SIG-M5 (cell line): ENCODE measurements at places on chromosomes 7 and 10.
A peak's percentile ranks its signal among the peaks of the same experiment; 100 is the strongest.

- DNase-seq = no peak
Measured at GRCh38 chr7:66937940-66938339, 16.9 kb downstream of the TMEM248 start.

GRCh38 chr10:124144536-124144935, 51.1 kb upstream of the CHST15 start:
- no peak for DNase-seq

- DNase-seq = no peak
Measured at GRCh38 chr7:44750424-44750823, 1.8 kb downstream of the ZMIZ2 start.

- DNase-seq = no peak
Measured at GRCh38 chr7:76338298-76339084, 20.3 kb downstream of the YWHAG start.

GRCh38 chr10:70552586-70552985, 50.0 kb downstream of the PRF1 start:
- DNase-seq = no peak

DNA sequence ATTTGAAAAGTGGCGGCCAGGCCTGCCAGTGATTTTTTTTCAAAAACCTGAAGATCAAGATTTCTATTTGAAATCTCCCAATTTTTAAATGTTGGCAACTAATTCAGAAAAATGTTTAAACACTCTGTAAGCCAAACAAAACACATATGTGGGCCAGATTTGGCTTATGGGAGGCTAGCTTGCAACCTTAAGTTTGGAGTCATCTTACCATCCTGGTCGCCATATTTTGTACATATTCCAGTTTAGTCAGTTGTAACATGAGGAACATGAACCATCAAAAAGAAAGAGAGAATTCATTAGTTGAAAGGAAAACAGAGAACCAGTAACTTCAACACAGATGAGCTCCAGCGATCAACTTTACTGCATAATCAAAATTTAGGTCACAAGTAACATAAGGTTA, 115.4 kb downstream of the TMEM26 start:
- no peak for DNase-seq

- no peak for DNase-seq
Measured at GRCh38 chr7:108143658-108144420, 13.7 kb upstream of the LAMB4 start.

DNA sequence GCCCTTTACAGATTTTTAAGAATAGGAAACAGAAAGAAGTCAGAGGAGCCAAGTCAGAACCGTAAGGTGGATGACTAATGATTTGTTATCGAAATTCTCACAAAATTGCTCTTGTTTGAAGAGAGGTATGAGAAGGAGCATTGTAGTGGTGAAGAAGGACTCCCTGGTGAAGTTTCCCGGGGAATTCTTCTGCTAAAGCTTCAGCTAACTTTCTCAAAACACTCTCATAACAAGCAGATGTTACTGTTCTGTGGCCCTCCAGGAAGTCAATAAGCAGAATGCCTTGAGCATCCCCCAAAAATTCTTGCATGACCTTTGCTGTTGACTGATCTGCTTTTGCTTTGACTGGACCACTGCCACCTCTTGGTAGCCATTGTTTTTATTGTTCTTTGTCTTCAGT, 152.9 kb downstream of the HGF start:
- DNase-seq = no peak

DNA sequence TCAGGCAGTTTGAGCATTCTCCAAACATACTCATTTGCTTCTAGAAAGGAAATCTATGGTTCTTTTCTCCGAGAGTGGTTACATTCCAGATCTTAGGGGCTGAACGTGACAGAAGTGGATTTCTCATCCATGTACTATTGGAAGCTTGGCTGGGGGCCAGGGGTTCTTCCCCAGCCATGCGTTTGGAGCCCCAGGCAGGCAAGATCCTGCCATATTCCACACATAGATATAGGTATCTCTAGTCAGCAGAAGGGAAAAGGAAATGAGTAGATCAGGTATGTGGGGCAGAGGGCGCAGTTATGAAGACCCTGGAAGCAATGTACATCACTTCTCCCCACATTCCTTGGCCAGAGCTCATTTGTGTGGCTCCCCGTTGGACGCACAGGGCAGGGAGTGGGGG, 299.8 kb downstream of the CCDC3 start:
- DNase-seq = no peak

DNA sequence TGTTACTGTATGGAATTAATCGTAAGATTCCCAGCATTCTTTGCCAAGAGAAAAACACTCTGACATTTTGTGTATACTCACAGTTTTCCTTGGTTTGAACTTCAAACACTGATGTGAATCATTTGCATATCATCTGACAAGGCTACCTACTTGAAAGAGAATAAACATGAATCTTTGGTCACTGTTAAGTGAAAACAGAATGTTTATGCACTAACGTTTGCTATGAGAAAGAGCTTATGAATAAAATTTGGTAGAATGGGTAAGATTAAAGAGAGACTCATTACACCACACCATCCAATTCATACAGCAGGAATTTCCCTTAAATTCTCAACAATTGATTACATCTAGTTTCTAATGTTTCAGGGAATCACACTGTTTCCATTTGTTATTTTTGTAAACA, 46.6 kb downstream of the MACC1 start:
- DNase-seq = no peak

DNA sequence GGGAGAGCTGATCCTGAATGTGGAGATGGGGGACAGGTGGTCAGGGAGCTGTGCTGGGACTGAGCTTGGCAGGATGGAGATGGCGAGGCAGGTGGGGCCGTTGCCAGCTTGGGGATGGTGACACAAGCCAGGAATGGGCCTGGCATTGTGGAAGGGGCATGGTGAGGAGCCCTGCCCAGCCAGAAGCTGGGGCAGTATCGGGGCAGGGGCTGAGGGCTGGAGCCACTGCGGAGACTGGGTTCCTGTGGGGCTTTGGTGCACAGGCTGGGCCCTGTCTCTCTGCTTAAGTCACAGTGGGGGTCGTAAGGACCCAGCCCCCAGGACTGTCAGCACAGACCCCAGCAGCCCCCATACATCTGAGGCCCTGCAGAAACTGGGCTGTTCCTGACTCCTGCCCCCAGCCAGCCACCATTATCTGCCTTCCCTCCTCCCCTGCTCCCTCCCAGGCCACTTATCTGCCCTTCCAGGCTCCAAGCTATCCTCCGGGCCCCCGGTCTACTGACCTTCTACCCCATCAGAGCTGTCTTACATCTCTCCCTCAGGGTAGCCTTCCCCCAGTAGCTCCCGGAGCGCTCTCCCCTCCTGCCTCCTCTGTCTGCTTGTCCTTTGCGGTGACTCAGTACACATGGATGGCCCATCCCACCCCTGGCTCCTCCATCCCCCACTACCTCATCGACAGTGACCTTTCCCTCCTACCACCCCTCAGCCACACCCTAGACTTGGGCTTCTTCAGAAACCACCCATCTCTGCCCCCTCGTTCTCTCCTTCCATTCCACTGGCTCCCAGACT, 44.2 kb downstream of the PPIF start:
- no peak for DNase-seq

DNA sequence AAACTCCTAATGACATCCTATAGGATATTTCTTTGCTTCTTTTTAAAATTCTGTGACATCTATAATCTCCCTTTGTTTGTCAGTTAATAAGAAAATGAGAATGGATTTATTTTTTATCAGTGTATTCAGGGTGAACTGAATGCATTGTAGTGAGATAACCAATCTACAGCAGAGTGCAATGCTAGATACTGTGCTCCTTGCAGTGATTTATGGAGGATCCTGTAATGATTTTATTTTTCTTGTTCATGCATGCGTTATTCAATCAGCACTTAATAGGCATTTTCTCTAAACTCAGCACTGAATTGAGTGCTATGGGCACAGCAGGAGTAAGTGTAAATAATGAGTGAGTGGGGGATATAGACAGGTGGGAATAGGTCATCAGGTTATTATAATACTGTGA, 253.9 kb downstream of the CDK14 start:
- no peak for DNase-seq

GRCh38 chr10:102835007-102835482, 2.2 kb downstream of the CYP17A1 start:
- no peak for DNase-seq

DNA sequence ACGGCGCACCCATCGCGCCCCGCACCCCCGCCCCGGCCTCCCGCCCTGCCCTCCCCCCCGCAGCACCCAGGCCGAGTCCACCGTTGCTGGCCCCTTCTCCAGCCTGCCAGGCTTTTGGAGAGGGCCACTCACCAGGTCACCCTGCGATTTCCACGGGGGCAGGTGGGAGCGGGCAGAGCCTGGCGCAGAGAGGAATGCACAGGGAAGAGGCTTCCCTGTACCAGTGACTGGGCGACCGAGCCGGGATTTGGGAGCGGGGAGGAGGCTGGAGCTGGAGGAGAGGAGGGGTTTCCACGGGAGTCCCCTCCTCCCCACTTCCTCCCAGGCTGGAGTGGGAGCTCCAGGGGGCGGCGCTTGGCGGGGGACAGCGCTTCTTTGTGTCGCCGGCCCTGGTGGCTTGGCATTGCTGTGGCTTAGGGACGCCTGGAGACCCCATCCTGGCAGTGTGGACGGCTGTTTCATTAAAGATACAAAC, 19.3 kb downstream of the TCAF1 start:
- DNase-seq = no peak

- no peak for DNase-seq
Measured at GRCh38 chr10:74022926-74023629, 25.2 kb downstream of the VCL start.

GRCh38 chr10:12243864-12244620, 48.1 kb downstream of the CDC123 start:
- peak; percentile 35 for DNase-seq

- DNase-seq = no peak
Measured at GRCh38 chr7:36266190-36266589, 113.1 kb downstream of the EEPD1 start.

DNA sequence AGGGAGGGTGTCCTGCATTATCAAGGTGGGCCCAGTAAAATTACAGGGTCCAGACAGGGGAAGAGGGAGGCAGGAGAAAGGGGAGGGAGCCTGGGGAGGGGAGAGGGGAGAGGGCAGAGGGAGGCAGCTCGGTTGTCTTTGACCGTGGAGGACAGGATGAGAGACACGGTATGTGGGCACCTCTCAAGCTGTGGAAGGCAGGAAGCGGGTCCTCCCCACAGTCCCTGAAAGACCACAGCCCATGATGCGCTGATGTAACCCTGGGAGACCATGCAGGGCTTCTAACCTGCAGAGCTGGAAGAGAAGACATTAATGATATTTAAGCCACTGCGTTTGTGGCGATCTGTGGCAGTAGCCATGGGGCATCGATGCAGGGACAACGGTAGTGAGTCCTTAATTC, 27.2 kb upstream of the MNX1 start:
- DNase-seq = no peak

- DNase-seq = no peak
Measured at GRCh38 chr10:122999347-122999746, 9.2 kb downstream of the IKZF5 start.

GRCh38 chr7:54831644-54832095, 72.7 kb upstream of the SEC61G start:
- no peak for DNase-seq

GRCh38 chr10:125982260-125982948, 86.0 kb downstream of the FANK1 start:
- DNase-seq = no peak

GRCh38 chr7:47604496-47604890, 22.6 kb upstream of the TNS3 start:
- DNase-seq = no peak

- DNase-seq = no peak
Measured at GRCh38 chr7:137923380-137923779, 76.6 kb upstream of the DGKI start.

DNA sequence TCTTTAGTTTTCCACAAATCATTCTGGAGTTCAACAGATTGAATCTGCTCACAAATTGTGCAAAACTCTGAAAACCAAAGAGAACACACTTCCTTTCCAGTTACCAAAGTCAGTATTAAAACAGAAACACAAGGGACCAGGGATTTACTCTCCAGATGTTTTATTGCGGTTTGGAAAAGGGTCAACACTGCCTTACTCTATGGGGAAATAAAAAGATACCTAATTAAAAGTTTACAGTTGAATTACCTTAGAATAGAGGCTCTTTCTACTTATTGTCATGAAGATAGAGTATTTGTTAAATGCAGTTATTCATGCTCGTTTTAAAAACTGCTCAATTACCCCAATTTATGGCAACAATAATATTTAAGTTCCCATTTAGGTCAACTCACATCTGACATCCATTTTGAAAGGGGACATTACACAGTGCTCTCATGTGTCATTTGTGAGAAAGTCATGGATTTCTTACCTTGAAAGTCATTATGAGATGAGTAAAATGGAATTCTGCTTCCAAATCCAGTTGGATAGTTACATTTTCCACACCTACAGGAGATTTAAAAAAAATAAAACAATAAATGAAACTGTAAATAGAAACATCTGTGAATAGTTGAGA, 8.4 kb downstream of the LAMB1 start:
- no peak for DNase-seq

GRCh38 chr10:72951760-72952159, 2.8 kb downstream of the PLA2G12B start:
- no peak for DNase-seq

DNA sequence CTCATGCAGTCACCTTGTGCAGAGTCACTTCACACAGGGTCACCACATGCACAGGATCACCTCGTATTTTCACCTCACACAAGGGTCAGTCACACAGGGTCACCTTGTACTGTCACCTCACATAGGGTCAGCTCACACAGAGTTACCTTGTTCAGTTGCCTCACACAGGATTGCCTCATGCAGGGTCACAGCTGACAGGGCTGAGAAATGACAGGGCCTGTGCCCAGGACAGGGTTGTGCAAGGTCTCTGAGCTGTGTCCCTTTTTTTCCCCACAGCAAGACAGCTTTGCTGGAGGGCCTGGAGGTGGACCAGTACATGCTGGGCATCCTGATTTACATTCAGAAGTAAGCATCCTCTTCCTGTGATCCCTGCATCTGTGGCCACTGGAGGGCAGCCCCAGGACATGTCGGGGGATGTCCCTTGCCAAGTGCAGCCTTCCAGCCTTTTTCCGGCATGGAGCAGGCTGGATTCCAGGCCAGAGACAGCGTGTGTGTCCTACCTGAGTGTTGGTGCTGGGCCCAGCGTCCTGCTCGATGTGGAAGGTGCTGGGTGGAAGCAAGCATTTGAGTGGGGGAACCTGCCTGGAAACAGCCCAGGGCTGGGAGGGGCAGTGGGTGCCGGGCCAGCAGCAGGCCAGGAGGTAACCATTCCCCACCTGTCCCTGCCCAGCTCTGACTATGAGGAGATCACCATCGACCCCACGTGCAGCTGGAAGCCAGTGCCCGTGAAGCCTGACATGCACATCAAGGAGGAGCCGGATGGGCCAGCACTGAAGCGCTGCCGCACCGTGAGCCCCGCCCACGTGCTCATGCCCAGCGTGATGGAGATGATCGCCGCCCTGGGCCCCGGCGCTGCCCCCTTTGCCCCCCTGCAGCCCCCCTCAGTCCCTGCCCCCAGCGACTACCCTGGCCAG, 16.3 kb downstream of the ZMIZ2 start:
- DNase-seq = no peak
